T-helper 1 cell (primary cell): ENCODE measurements at places on chromosomes 6 and 20.

- DNase-seq = no peak
These were observed 169.8 kb downstream of the PTPRK start for GRCh38 chr6:128350416-128351254.

- DNase-seq = no peak
These were observed 86.9 kb downstream of the SLC22A23 start for GRCh38 chr6:3369985-3370360.

DNA sequence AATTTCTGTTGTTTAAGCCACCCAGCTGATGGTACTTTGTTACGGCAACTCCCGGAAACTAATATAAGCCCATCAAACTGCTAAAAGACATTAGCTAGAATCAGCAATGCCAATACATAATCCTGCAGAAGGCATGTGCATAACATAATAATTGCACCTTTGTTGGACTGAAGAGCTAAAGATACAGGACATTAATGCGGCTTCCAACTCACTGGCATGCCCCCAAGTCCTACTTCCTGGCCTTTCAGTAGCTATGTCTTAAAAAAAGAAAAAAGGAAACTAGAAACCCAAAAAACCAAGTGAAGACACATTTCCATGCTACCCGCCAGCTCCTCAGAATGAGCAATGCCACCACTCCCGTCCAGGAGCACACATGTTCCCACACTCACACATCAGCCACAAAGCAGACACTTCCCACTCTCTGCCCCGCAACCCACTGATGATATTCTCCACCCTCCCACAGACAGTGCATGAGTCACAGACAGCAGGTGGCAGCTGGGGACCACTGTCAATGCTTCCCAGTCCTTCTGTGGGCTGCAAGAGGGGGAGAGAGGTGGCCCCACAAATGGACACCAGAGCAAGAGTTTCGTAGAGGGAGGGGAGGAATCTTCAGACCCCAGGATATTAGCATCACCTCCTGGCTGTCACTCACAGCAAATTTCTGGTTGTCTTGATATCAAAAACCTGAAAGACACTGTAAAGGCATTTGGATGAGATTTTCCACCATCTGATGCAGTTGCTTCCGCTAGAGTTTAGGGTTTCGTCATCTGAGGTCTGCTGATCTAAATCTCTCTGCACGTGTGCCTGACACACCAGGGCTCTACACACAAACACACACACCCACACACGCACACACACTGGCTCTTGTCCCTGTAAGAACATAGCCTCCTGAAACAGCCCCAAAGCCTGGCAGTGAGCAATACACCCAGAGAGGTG, 32.8 kb downstream of the GFOD1 start:
- peak; percentile 41 for DNase-seq

- DNase-seq = no peak
These were observed 65.4 kb downstream of the RWDD2A start for GRCh38 chr6:83258517-83258916.

GRCh38 chr6:81818901-81819361, 66.5 kb upstream of the TENT5A start:
- DNase-seq = no peak

- DNase-seq = no peak
These were observed 1321.3 kb downstream of the HACE1 start for GRCh38 chr6:103538381-103538780.

GRCh38 chr20:48017509-48017908, 232.2 kb upstream of the SULF2 start:
- no peak for DNase-seq

GRCh38 chr20:15760001-15760621, 813.1 kb downstream of the KIF16B start:
- no peak for DNase-seq

GRCh38 chr6:144460327-144461095, 175.4 kb downstream of the UTRN start:
- DNase-seq = peak; percentile 73

- DNase-seq = no peak
These were observed 120.3 kb upstream of the OGFRL1 start for GRCh38 chr6:71168233-71168765.

DNA sequence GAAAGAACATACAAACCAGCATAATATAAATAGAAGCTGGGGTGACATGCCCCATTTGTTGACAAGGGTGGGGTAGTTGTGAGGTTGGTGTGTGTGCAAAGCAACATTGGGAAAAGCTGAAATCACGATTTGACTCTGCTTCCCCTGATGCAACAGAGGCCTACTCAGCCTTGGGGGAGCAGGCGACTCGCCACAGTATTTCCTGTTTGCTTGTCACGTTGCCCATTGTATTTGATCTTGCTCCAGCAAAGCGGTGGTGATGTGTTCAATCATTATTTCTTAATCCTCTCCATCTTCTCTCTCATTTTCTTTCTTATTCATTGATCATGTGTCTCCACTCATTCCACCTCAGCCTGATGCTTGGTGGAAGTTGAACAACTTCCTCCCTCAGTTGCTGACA, 165.8 kb upstream of the CITED2 start:
- peak; percentile 95 for DNase-seq

- no peak for DNase-seq
These were observed 42.8 kb downstream of the MYO6 start for GRCh38 chr6:75791881-75792280.

DNA sequence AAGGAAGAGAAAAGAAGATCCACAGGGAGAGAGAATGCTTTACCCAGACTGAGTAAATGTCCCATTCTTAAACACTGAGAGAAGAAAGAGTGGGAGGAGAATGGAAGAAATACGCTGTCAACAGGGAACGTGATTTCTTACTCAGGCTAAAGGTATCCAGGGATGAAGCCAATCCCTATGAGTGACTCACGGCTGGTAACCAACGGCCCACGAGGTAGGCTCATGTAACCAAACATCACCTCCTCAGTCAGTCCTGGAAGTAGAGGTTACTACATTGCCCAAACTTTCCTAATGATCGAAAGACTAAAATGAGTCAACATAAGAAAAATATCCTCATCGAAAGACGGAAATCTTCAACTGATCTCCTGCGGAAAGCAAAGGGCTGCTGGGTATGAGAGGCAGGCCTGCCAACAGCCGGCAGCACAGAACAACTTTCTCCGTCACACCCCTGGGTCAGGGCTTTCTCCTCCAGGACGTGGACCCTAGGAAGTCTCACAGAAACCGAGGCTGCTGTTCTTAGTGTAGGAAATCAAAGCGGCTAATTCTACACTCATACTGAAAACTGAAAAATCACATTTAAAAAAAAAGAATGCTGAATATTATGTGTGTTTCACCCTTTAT, 292.6 kb downstream of the GMDS start:
- no peak for DNase-seq

GRCh38 chr20:38790200-38791053, 15.1 kb upstream of the PPP1R16B start:
- peak; percentile 20 for DNase-seq

DNA sequence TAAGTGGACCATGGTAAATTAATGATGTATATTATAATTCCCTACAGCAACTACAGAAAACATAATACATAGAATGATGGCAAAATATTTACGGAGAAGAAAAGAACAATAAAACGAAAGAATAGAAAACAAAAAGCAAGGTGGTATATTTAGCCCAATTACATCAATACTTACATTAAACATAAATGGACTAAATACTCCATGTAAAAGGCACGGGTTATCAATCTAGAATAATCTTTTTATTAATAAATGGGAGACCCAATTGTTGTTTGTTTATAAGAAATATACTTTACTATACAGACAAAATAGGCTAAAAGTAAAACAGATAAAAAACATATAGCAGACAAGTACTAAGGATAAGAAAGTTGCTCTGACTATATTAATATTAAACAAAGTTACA, 137.2 kb downstream of the TASP1 start:
- no peak for DNase-seq

- no peak for DNase-seq
These were observed 57.6 kb upstream of the SLC23A2 start for GRCh38 chr20:5058873-5059272.

DNA sequence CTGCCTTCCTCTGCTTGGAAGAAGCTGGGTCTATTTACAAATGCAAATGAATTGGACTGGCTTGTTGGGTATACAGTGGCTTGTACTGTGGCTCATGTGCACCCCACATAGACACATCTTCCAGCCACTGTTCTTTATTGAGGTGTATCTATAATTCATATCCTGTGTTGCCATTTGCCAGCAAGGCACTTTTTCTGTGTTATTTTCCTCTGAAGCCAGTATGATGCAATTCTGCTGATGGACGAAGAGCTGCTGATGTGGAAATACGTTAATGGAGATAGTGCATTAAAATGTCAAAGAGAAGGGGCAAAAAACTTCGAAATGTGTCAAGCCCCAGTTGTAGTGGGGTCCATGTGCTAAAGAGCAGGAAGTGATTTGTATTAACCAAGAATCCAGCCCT, 167.5 kb downstream of the TMEM242 start:
- no peak for DNase-seq

- no peak for DNase-seq
These were observed 51.7 kb downstream of the NCOA6 start for GRCh38 chr20:34773726-34774125.

- DNase-seq = no peak
These were observed 21.3 kb downstream of the PLCB1 start for GRCh38 chr20:8153281-8153908.

DNA sequence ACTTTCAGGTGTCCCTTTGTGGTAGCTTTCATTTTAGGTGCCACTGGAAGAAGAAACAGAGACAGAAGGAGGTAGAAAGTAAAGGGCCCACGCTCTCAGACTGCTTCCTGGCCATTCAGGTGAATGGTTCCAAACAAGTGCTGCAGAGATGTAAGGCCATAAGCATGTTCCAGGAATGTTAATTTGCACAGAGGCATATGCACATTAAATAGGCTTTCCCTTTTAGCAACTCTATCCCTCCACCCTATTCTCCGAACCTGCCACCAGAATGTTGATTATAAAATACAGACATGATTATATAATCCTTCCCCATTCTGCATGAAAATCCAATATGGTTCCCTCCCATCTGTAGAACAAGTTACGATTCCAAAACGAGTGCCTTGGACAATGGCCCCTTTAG, 297.2 kb downstream of the C6orf118 start:
- no peak for DNase-seq

DNA sequence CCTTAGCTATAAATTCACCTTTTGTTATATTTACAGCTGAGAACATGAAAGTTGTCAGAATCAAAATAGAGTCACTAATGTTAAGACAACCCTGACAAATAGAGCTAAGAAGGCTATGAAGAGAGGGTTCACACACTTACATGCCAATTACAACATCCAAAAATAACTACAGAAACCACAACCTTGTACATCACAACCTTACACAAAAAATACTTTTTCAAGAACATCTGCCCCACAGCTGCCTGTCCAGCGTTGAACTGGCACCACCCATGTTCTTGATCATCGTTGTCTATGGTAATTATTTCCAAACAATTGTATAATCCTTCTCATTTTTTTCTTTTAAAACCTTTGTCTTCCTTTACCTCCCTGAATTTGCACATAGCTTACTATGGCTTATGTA, 231.2 kb upstream of the FKBP1C start:
- DNase-seq = no peak

GRCh38 chr6:43803055-43803782, 33.2 kb downstream of the VEGFA start:
- no peak for DNase-seq

DNA sequence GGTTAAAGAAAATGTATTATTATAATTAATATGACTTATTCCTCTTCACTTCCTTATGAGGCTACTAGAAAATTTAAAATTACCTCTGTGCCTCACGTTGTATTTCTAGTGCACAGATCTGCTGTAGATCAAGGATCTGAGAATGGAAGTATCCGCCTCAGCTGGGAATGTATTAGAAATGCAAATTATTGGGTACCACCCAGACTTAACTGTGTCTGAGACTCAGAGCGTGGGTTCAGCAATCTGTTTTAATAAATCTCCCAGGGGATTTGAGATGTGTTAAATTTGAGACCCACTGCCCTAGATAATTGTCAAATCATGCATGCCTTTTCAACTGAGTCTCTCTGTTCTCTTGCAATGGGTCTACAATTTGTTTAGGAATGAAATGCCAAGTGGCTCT, 658.0 kb upstream of the NOX3 start:
- no peak for DNase-seq

DNA sequence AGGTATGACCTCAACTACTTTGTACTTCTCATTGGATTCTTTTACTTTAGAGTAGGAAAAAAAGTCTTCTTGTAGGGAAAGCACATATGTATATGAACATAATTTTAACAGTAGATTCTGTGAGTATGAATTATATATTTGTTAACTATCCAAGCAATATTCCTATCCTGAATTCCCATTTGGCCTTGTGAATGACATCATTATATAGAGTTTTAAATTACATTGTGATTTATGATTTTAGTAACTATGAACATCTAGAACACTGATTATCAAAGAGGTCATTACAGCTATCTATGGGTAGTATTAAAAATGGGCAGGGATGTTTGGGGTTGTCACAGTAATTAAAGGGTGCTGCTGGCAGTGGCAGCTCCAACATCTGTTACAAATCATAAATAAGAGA, 163.9 kb upstream of the TFAP2D start:
- no peak for DNase-seq

- DNase-seq = no peak
These were observed 191.0 kb downstream of the TFAP2A start for GRCh38 chr6:10223841-10224240.

- DNase-seq = no peak
These were observed 86.9 kb downstream of the RIPOR3 start for GRCh38 chr20:50604451-50604850.

DNA sequence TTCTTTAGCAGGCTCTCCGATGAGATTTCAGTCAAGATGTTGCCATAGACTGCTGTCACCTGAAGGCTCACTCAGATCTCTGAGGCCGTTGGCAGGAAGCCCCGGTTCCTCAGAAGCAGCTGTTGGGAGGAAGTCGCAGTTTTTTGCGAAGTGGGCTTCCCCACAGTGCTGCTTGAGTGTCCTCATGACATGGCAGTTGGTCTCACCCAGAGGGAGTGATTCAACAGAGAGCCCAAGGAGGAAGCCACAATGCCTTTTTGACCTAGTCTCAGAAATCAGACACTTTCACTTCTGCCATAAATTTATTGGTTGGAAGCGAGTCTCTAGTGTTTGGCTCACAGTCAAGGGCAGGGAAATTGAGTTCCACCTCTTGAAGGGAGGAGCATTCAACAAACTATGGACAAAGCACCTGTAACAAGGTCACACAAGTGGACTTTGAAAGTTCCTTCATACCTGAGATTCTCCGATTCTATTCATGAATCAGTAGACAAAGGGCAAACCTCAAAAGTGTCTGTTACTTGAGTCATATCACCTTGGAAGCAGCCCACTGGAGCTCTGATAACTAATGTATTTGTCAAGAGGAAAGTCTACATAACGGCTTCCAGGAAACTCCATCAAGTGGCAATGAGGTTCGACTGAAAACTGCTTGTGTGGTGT, 208.3 kb downstream of the TASP1 start:
- DNase-seq = no peak

DNA sequence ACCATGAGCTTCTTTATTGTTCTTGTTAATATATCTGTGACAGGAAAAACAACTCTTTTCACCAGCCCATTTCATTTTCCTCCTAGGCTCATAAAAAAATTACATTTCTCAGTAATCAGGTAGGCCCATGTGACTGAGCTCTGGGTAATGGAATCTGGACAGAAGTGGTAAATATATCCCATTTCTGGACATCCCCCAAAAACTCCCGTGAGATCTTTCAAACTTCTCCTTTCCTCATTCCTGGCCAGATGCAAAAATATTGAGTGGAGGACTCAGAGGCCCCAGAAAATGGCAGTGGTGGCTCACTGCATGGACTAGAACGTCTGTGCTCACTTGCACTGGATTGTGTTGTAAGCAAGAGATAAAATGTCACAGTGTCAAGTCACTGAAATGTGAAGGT, 3.8 kb upstream of the CHD6 start:
- DNase-seq = no peak

GRCh38 chr6:50832912-50833311, 14.2 kb downstream of the TFAP2B start:
- DNase-seq = no peak
